ENCODE measurements at places on chromosomes 12 and 14. TPM values are rescaled to one million over a fixed set of nuclear protein-coding genes. Genes with fewer than 3 reads are reported as not detected.

DNA sequence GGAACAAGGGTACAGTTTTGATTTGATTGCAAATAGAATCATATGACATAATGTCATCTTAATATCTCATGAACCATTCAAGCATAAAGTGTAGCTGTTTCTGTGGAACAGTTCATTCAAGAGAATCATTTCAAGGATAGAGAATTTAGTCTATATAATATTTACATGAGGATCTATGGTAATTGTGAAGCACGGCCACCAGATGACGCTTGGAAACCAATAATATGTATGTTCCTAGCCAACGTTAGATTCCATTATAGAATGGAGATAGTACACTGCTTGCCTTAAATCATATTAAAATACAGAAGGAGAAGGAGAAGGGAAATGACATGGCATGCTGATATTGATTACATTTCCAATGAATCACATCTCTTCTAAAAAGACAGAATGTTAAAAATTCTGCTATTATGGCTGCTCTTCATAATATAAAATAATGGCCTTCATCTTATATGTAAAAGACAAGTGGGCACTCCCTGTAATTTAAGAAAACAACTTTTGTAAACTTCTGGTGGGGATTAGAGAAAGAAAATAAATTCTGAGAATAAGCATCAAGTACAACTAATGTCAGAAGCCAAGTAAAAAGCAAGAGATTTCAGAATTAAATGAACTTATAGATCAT, 351.0 kb downstream of the NAV3 start:
- DNase-seq, result peak; percentile 46
- H3K4me3 ChIP-seq, result no peak overlapping the region
- H3K4me1 ChIP-seq, result no peaks in the 10 kb centered on the region
- H3K27me3 ChIP-seq, result no peaks in the 10 kb centered on the region
- no peak overlapping the region for H3K27ac ChIP-seq
- peaks cover 2% of the 10 kb centered on the region for H3K36me3 ChIP-seq

DNA sequence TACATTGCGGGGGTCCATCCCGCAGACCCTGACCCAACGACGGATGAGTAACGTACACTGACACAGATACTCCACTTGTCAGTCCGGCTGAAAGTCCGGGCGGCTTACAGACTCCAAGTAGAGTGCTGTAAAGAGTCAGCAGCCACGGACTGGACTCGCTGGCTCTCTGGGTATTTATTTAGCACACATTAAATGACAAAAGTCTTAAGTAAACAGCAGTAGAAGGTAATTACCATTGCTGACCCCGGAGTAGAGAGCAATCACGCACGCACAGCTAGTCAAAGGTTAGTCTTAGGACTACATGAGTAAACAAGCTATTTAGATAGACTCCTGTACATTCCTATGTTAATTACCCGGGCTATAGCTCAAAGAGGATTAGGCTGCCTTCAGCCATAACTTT, 780.9 kb downstream of the RPS29 start:
- no peak overlapping the region for H3K27ac ChIP-seq
- DNase-seq, result no peak
- no peak overlapping the region for H3K4me3 ChIP-seq
- no peaks in the 10 kb centered on the region for H3K36me3 ChIP-seq
- no peaks in the 10 kb centered on the region for H3K4me1 ChIP-seq

DNA sequence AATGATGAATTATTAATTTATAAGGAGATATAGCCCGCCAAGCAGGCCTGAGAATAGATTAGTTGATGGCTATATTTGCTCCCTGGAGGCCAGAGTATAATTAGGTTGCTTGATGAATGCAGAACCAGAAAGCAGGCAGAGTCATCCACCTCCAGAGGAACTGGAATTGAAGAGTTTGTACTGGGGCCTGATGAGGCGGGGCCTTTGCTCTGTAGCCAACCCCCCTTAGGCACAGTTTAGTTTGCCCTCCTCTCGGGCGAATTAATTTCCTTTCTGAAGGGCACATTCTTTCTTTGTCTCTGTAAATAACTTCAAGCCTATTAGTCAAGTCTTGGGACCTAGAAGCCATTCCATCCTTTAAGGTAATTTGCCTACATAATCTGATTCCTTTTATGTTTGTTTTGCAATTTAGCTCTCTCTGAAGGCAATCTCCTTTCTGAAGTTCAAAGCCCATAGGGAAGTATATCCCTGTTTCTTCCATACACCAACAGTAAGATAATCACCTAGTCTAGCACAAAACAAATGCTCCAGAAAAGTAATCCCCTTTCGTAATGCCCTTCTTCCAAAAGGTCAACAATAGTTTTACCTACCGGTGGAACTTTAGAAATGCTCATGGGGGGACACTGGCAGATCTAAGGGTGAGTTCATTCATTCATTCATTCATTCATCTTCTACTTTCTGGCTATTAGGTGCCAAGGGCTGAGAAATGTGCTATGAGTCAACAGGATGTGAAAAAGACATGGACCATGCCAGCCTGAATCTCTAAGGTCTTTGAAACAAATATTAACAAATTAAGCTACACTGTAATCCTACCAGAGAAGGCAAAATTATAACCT, 84.8 kb upstream of the NUDT4 start:
- no peak overlapping the region for H3K4me3 ChIP-seq
- H3K27me3 ChIP-seq, result no peaks in the 10 kb centered on the region
- DNase-seq, result no peak
- H3K27ac ChIP-seq, result peak overlapping the region; percentile 4
- H3K4me1 ChIP-seq, result no peaks in the 10 kb centered on the region

- H3K27ac ChIP-seq, result peak overlapping the region; percentile 64
- H3K4me1 ChIP-seq, result peaks cover 8% of the 10 kb centered on the region
- H3K27me3 ChIP-seq, result no peaks in the 10 kb centered on the region
Observed at GRCh38 chr12:116508145-116509121, 50.7 kb upstream of the MAP1LC3B2 start.

GRCh38 chr14:70697701-70698100, 56.0 kb downstream of the TTC9 start:
- no peaks in the 10 kb centered on the region for H3K27me3 ChIP-seq
- DNase-seq, result no peak
- no peaks in the 10 kb centered on the region for H3K36me3 ChIP-seq
- H3K27ac ChIP-seq, result no peak overlapping the region
- no peak overlapping the region for H3K4me3 ChIP-seq

DNA sequence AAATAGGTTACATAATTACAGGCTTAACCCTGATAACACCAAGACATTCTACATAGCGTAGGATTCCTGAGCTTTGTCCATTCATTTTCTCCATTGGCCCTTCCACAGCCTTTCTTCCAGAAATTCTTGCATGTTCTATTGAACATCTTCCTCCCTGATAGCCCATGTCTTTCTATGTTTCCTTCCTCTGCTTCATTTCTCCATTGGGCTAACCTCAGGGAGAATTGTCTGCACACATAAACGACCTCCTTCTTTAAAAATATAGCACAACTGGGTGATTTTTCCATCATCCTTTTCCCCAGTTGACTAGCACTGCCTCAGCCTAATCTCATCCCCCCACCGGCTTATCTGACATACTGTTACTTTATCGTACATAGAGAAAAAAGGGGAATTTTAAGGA, 11.2 kb downstream of the DIO2 start:
- no peak overlapping the region for H3K27ac ChIP-seq
- H3K27me3 ChIP-seq, result no peaks in the 10 kb centered on the region
- no peaks in the 10 kb centered on the region for H3K4me1 ChIP-seq
- no peak overlapping the region for H3K4me3 ChIP-seq

DNA sequence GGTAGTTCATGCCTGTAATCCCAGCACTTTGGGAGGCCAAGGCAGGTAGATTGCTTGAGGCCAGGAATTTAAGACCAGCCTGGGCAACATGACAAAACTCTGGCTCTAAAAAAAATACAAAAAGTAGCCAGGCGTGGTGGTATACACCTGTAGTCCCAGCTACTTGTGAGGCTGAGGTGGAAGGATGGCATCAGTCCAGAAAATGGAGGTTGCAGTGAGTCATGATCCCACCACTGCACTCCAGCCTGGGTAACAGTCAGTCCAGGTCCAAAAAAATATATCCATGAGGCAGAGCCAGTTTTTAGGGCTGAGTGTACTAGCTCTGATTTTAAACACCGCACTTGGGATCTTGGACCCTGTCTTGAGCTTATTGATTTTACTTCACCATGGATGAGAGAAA, 30.6 kb upstream of the FICD start:
- no peaks in the 10 kb centered on the region for H3K36me3 ChIP-seq
- H3K4me1 ChIP-seq, result no peaks in the 10 kb centered on the region
- DNase-seq, result no peak
- H3K4me3 ChIP-seq, result no peak overlapping the region

GRCh38 chr12:72273499-72273837, 1.3 kb downstream of the TRHDE start:
- peak overlapping the region; percentile 41 for H3K4me3 ChIP-seq
- H3K27ac ChIP-seq, result no peak overlapping the region
- no peak for DNase-seq
- no peaks in the 10 kb centered on the region for H3K36me3 ChIP-seq
- no peaks in the 10 kb centered on the region for H3K4me1 ChIP-seq
- peaks cover 8% of the 10 kb centered on the region for H3K27me3 ChIP-seq

DNA sequence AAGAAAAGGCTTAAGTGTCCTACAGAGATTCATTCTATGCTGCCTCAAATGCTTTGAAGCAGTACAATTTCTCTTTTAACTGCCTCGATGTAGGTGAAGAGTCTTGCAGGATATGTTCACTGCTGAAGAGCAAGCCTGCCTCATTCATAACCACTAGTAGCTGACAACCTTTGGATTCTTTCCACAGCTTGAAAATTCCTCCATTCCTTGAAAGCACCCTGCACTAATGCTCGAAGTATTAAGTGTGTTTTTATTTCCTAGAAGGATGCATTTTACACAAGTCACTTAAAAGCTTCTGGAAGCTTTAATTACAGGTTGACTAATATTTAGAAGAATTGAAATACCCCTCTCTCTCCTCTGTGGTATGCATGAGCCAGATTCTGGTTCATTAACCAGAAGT, 429.4 kb downstream of the DIO2 start:
- no peaks in the 10 kb centered on the region for H3K4me1 ChIP-seq
- H3K27ac ChIP-seq, result no peak overlapping the region
- DNase-seq, result no peak
- H3K27me3 ChIP-seq, result no peaks in the 10 kb centered on the region

GRCh38 chr12:3034067-3034750, 43.0 kb upstream of the TSPAN9 start:
- H3K4me3 ChIP-seq, result no peak overlapping the region
- H3K4me1 ChIP-seq, result no peaks in the 10 kb centered on the region
- no peak overlapping the region for H3K27ac ChIP-seq
- H3K27me3 ChIP-seq, result no peaks in the 10 kb centered on the region
- DNase-seq, result peak; percentile 69
- H3K36me3 ChIP-seq, result no peaks in the 10 kb centered on the region

DNA sequence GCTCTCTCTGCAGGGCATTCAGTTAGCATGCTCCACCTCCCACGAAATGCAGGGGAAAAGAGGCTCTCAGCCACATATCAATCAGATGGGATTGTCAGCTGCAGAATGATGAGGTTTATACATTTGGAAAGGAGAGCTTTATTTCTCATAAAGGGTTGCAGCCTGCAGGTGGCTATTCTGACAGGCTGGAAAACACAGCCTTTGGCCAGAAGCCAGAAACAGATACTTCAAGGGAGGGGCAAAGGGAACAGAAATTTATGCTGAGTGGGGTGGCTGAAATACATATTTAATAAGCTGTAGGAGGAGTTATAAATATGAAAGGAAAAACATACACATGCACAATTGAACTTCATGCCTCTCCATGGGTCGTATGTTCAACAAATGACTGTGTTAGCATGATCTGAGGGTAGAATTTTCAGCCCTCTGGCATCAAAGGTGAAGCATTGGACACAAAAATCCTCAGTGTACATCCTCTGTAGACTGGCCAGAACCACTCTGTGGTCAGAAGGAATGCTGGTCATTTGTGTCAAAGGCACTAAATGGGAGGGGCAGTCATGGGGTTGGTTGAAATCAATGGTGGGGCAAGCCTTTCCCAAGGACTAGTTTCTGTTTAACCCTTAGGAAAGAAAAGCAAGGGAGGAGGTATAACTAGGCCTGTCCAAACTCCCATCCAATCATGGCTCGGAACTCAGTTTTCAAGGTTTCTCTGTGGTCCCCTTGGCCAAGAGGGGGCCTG, 62.4 kb downstream of the TMX1 start:
- no peak overlapping the region for H3K27ac ChIP-seq
- H3K4me1 ChIP-seq, result peaks cover 4% of the 10 kb centered on the region
- DNase-seq, result no peak

DNA sequence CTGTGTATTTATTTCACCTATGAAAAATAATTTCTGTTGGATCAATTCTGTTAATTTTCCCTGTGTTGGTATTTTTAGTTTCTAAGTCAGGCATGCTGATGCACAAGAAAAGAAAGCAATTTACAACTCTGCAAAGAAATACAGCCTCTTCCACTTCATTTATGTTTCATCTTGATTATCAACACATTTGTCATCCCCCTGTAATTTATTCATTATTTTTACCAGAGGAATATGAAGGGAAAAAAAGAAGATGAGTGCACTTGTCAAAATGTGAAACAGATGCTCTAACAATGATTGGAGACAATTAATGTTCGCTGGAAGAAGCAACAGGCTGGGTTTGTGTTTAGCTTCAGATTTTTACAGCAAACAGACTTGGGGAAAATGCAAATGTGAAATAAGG, 958.5 kb upstream of the SEL1L start:
- H3K27me3 ChIP-seq, result no peaks in the 10 kb centered on the region
- no peaks in the 10 kb centered on the region for H3K4me1 ChIP-seq
- no peaks in the 10 kb centered on the region for H3K36me3 ChIP-seq

- H3K27ac ChIP-seq, result no peak overlapping the region
- no peaks in the 10 kb centered on the region for H3K4me1 ChIP-seq
- H3K36me3 ChIP-seq, result peaks cover 20% of the 10 kb centered on the region
- no peak for DNase-seq
- no peaks in the 10 kb centered on the region for H3K27me3 ChIP-seq
- H3K4me3 ChIP-seq, result no peak overlapping the region
Observed at GRCh38 chr14:67762051-67762450, 54.3 kb downstream of the ZFYVE26 start.

GRCh38 chr12:95574799-95575452, 23.6 kb upstream of the USP44 start:
- H3K27ac ChIP-seq, result no peak overlapping the region
- no peaks in the 10 kb centered on the region for H3K4me1 ChIP-seq
- H3K36me3 ChIP-seq, result no peaks in the 10 kb centered on the region

DNA sequence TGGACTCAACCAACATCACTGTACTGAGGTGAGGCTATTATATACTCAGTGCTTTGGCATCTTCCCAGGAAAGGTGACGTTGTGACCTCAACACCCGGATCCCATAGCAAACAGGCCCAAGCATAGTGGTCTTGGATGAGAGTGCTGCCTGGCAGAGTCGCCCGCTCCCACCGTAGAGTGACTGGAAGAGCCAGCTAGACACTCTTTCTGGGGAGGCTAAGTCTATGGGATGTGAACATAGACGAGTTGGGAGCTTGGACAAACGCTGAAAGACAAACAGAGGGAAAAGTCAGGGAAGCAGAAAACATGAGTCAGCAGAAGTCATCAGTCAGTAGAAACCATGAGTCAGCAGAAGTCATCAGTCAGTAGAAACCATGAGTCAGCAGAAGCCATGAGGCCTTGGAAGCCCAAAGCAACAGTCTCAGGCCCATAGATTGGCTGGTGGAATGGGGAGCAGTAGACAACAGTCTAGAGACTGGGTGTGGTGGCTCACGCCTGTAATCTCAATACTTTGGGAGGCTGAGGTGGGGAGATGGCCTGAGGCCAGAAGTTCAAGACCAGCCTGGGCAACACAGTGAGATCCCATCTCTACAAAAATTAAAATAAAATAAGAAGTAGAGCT, 66.4 kb upstream of the MAP1LC3B2 start:
- H3K27ac ChIP-seq, result no peak overlapping the region
- no peaks in the 10 kb centered on the region for H3K4me1 ChIP-seq
- no peaks in the 10 kb centered on the region for H3K27me3 ChIP-seq
- DNase-seq, result no peak
- H3K36me3 ChIP-seq, result no peaks in the 10 kb centered on the region
- no peak overlapping the region for H3K4me3 ChIP-seq

Gene CELA1
- total RNA-seq, result not detected

Gene SMIM41
- 6.5 TPM for total RNA-seq

Gene PIWIL1
- total RNA-seq, result not detected

Gene EFS
- 18.2 TPM for total RNA-seq

Gene LRRC43
- total RNA-seq, result 10.7 TPM

Gene HCAR2
- total RNA-seq, result 7.1 TPM

Gene SOS2
- 57.1 TPM for total RNA-seq
